ENCODE measurements at places on chromosomes 3 and 15.

GRCh38 chr3:141373232-141373631 is 4.9 kb downstream of the ZBTB38 start:
- no peak for DNase-seq

- DNase-seq, result no peak
Observed at GRCh38 chr3:143221446-143221845, 101.9 kb downstream of the CHST2 start.

DNA sequence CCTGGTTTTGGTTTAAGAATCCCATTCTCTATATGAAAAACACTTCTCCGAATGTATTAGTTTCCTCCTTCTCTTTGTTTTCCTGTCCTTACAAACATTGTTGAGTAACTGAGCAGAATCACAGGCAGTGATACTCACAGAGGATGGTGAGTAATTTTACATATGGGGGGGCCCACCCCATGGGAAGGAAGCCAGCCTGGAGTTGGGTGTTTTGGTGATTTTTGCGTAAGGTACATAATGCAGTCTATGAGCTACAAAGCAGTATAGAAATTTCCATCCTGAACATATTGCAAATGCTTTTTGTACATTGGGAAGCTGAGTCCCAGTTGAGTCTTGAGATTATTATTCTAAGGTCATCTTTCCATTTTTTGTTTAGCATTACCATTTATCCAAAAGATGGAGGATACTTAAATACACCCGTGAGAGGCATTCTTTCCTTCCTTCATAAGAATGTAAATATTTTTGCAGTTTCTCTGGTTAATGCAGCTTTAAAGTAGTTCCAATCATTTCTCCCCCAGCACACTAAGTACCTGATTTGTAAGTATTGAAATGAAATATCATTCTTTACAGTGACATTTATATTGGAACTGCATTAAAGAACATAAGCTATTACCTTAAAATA is 476.8 kb downstream of the AGBL1 start:
- no peak for DNase-seq

DNA sequence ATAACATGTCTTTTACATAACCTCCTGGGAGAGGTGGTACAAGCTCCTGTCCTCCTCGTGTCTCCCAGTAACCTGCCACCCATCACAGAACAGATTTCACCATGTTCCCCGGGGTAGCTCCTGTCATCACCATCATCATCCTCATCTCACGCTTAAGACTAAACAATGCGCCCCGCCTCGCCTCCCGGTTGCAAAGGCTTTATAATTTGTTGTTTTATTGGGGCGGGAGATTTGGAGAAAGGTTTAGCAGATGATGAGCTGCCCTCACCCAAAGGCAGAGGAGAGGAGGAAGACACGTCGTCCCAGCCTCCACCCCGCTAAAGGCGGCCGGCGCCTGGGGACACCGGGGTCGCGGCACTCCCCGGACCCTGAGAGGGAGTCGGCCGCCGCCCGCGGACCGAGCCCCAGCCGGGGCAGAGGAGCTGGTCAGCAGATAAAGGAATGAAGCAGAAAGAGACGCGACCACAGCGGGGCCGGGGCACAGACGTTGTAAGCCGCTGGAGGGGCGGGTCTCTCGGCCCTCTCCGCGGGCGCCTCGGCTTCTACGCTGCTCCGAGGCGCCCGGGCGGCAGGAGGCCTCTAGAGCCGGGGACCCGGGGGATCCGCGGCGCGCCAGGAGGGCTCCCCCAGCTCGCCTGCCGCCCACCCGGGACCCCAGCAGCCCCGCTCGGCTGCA is 589 bp downstream of the HERC1 start:
- DNase-seq, result peak; percentile 47

- no peak for DNase-seq
Observed at GRCh38 chr3:102238362-102238761, 196.5 kb upstream of the ZPLD1 start.

DNA sequence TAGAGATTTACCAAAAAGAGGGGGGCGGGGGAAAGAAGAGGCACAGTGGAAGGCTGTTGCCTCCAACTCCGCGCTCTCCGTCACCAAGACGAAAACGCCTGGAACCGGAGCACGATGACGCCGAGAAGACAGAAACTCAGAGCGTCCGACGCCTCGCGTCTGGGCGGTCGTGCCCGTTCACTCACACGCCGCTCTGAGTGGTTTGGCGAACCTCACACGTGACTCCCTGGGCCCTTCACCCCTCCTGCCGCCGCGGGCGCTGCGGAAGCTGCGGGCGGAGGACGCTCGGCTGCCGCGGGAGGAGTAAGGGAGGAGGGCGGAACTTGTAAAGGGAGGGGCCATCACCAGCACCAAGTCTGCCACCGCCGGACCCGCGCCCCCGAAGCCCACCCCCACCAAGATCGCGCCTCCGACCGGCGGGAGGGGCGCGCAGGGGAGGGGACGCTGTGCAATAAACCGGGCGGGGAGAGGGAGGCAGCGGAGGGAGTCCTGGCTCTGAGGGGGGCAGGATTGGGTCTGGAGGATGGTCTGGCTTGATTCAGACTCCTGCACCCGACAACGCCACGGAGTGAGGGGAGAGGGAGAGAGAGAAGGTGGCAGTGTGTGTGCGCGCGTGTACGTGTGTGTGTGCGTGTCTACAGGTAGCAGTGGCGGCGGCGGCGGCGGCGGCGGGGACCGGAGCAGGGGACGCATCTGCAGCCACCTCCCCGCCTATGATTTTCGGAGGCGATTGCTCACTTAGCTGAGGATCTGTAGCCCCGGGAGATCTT is 1.9 kb upstream of the NLGN1 start:
- DNase-seq, result peak; percentile 64

- DNase-seq, result no peak
Observed at GRCh38 chr3:52786330-52787215, 8.0 kb upstream of the ITIH3 start.

- DNase-seq, result no peak
Observed at GRCh38 chr3:147398813-147399534, 7.4 kb downstream of the ZIC4 start.

DNA sequence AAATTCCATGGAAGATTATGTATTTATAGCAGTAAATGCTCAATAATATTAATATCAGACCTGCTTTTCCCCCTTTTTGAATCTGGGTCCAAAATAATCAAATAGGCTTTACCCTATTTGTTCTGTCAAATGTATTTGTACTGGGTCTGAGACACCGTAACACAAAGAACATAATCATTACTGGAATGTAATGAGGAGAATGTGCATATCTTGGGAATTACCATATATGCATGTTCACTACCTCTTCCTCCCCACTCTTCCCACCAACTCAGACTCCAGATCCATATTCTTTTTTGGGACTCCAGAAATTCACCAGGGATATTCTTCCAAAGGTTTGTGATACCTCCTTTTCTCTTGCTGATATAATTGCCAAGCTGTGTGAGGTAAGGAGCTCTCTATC is 237.1 kb downstream of the KCNMB2 start:
- DNase-seq, result no peak

DNA sequence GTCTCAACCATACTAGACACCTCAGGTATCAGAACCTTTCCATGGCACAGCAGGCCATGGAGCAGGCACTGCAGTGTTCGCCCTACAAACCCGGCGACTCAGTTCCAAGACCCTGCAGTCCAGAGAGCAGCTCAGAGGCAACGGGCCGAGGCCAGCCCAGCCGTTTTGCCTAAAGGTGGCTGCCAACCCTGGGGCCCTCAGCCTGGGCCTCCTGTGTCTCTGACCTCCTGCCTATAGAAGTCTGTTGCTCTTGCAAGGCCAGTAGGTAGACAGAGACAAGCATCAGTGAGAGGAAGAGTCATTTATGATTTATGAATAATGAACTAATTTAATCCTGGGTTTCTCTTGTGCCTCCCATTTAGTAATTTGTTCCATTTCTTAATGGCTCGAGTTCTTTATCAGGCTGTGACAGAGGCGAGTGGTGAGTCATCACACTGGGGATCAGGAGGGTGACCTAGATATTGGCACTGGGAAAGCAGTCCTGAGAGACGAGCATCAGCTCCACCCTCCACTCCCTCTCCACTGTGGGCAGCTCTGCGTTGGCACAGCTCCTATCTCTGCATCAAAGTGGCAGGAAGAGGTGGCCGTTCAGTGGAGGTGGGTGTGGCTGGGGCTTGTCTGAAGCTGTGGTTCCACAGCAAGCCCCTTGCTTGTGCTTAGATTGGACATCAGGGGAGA is 79.8 kb downstream of the ABHD5 start:
- DNase-seq, result peak; percentile 64

DNA sequence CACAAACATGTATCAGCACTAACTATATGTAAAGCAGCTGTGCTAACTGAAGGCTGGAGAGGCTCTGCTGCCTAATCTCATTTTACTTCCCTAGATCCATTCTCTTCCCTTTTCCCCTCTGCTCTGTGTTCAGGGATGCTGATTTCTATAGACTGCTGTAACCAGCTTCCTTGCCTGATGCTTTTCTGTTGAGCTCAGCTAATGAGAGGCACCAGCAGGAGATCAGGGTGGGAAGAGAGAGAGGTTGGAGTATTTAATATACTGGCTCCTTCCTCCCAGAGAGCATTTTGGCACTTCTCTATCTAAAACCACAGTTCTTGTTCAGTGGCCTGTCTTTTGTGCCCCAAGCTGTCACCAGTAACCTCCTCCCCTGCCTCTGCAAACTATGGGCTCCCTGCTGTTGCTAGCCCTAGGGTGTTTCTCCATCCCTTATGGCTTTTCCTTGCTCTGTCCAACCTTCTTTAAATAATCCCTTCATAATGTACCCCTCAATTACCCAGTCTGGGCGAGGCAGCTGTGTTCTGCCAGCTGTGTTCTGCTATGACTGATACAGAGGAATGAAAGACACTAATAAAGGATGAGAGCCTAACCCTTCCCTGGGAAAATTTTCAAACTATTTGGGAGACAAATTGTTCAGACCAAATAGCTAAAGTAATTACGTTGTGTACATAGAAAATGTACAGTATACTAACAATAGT is 69.5 kb downstream of the CADPS start:
- no peak for DNase-seq

DNA sequence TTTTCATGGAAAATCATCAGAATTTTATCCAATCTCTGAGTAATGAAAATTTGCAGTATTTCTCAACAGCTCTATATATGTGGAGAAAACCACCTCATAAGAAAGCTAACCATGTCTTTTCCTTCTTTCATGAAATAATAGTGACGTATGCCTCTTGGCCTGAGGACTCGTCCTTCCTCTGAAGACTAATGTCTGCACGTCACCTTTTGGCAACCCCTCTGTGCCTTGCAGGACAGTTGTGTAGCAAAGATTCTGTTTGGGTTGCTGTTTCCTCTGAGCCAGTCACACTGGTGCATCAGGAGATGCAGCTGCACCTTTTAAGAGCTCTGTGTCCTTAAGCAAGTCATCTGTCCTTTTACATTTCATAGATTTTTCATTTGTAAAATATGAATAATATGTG is 168.9 kb downstream of the TIGIT start:
- DNase-seq, result no peak

- DNase-seq, result no peak
Observed at GRCh38 chr3:52842424-52842823, 7.6 kb upstream of the MUSTN1 start.

- no peak for DNase-seq
Observed at GRCh38 chr15:86912661-86913060, 833.0 kb downstream of the AGBL1 start.

DNA sequence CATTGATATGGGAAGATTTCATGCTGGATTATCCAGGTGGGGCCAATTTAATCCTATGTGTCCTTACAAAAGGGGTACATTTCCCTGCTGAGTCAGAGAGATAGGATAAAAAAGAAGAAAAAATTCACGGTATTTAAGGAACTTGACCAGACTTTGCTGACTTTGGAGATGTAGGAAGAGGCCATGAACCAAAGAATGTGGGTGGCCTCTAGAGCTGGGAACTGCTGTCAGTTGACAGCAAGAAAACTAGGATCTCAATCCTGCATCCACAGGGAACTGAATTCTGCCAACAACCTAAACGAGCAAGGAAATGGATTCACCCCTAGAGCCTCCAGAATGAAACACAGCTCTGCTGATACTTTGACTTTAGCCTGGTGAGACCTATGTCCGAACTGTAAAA is 148.1 kb upstream of the SLC24A5 start:
- DNase-seq, result no peak

- DNase-seq, result no peak
Observed at GRCh38 chr15:95825671-95826411, 504.7 kb upstream of the NR2F2 start.

DNA sequence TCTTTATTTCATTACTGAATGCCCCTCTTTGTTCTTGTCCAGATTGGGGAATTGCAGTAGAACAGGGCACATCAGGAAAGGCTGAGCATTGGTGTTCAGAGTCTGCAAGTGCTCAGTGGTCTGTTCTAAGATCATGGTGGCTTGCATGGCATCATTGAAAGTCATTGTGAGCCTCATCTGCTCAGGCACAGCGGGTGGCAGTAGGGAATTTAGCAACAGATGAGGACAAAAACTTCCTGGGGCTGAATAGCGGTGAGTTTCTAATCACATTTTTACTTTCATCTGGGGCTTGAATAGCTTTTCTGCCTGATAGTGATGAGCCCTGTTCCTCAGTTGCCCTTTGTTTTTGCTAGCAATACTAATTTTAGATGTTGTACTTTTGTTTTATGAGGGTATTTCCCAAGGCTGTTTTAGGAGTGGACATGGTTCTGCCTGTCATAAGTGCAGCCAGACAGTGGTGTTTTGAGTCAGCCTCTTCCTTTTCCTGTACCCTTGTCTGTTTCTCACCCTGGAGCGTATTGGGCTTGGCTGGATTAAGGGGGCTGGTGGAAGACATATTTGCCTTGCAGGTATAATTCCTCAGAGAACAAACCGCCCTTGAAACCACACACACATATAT is 127.2 kb upstream of the IL12A start:
- no peak for DNase-seq

GRCh38 chr15:81311752-81312464 is 12.0 kb downstream of the STARD5 start:
- DNase-seq, result no peak

DNA sequence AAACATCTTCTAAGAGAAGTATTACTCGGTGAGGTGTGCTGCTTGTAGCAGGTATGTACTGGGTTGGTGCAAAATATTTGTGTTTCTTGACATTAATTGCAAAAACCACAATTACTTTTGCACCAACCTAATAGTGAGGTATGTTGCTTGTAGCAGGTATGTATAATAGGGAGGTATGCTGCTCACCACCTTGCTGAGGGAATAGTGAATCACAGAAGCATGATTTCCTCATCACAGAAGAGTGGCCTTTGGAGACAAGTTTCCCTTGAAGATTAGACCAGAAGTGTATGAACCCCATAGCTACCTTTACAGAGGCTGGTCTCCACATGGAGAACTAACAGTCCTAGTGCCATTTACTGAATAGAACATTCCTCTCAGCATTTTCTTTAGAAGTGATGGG is 15.5 kb downstream of the DCP1A start:
- no peak for DNase-seq

DNA sequence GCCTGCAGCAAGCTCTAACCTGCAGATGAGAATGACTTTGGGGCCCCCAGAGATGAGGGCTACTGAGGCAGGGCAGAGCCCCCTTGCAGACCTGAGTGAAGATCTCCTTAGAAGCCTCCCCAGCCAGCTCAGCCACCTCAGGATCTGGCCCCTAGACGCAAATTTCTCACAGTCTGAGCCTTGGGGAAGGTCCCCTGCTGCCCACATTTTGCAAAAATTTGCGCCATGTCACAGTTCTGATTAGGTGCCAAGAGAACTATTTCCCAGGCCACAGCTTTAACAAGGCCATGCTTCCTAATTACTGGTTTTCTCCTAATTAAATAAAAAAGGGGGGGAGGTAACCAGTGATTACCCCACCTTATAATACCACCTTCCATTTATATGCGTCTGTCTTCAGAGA is 81.0 kb upstream of the HES1 start:
- no peak for DNase-seq

- DNase-seq, result no peak
Observed at GRCh38 chr3:86561215-86561614, 429.7 kb downstream of the VGLL3 start.

- no peak for DNase-seq
Observed at GRCh38 chr3:79366414-79366813, 401.4 kb downstream of the ROBO1 start.

GRCh38 chr3:194054016-194054415 is 81.9 kb upstream of the HES1 start:
- DNase-seq, result no peak
